ENCODE measurements at places on chromosomes 5 and 9. TPM values are rescaled to one million over a fixed set of nuclear protein-coding genes. Genes with fewer than 3 reads are reported as not detected.

The CNTFR gene
- total RNA-seq = 1.1 TPM

The FBN2 gene
- total RNA-seq = 7.1 TPM

The MTMR12 gene
- total RNA-seq = 27.2 TPM

The SAPCD2 gene
- total RNA-seq = 0.11 TPM

The LRRC70 gene
- total RNA-seq = 2.2 TPM

The RAB3C gene
- total RNA-seq = 0.59 TPM

The FUBP3 gene
- total RNA-seq = 36.8 TPM

The RNF208 gene
- total RNA-seq = 22.2 TPM

GRCh38 chr9:136721339-136722092 lies 9.1 kb downstream of the DIPK1B start:
- DNase-seq = no peak

GRCh38 chr5:42361315-42361688 lies 61.9 kb upstream of the GHR start:
- DNase-seq = no peak

GRCh38 chr5:40404613-40405012 lies 275.1 kb upstream of the PTGER4 start:
- DNase-seq = no peak

GRCh38 chr9:93477397-93477796 lies 24.0 kb upstream of the FAM120AOS start:
- no peak for DNase-seq

- DNase-seq = no peak
These were observed 23.5 kb downstream of the ITGA1 start for GRCh38 chr5:52811067-52811749.

- DNase-seq = no peak
These were observed 207.8 kb upstream of the MAP3K1 start for GRCh38 chr5:56607551-56607950.

- DNase-seq = no peak
These were observed 646.1 kb upstream of the SEMA6A start for GRCh38 chr5:117220730-117221129.

- no peak for DNase-seq
These were observed 183.2 kb upstream of the MAP3K1 start for GRCh38 chr5:56632199-56632598.

DNA sequence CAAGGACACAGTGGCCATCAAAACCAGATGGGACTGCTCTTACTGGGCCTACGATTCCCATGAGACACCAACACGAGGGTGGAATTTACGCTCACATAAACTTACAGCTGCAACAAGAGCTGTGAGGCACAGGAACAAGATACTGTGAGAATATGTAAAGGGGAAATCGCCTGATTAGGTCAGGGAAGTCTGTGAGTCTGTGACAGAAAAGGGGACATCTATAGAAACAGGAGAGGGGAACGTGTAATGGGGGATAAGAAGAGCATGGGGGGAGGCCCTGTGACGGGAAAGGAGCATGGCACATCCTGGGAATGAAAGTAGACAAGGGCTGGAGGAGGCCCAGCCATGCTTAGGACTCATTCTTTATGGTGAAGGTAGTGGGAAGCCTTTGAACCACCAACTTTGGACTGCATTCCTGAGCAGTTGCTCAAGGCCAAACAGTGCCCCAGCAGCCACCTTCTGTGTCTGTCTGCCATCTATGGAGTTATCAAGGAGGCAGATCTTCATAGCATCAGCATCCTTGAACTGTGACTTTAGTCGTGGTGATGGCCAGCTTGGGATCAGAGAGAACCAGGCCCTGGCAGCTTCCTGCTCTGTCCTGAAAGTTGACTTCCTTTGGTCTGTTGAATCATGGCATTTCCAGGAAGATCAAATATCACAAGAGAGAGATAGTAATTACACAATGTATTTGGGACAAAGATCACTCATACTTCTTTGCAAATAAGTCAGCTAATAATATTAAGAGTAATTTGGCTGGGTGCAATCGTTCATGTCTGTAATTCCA lies 87.9 kb upstream of the FAM169A start:
- DNase-seq = no peak

DNA sequence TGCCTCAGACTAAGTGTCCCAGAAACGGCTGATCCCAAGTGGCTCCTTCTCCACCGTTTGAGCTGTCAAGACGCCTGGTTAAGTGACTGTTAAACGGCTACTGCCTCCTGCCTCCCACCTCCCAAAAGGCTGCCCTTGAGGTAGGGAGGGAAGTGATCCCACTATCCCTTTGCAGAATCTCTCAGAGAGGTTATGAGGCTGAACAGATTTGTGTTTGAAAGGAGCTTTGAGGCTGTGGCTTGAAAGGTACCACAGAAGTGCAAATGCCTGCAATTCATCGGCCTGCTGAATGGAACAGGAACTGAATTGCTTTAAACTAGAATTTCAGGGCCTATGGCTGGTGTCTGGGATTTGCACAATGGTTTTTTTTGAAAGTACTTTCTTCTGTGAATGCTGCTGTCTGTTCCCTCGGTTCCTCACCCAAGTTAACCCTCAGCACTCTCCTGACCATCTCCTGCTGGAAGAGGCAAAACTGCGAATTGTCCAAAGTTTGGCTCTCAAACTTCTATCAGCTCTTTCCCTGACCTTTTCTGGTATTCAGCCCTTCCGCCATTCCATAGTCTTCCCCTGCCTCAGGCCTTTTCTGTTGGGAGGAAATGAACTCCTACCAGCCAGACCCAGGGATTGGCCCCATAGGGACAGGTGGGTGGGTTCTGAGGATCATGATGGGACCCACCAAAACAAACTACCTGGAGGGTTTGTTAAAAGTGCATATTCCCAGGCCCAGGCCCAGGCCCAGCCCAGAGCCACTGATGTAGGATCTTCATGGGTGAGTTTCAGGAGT lies 453.3 kb downstream of the KDM4C start:
- DNase-seq = no peak

DNA sequence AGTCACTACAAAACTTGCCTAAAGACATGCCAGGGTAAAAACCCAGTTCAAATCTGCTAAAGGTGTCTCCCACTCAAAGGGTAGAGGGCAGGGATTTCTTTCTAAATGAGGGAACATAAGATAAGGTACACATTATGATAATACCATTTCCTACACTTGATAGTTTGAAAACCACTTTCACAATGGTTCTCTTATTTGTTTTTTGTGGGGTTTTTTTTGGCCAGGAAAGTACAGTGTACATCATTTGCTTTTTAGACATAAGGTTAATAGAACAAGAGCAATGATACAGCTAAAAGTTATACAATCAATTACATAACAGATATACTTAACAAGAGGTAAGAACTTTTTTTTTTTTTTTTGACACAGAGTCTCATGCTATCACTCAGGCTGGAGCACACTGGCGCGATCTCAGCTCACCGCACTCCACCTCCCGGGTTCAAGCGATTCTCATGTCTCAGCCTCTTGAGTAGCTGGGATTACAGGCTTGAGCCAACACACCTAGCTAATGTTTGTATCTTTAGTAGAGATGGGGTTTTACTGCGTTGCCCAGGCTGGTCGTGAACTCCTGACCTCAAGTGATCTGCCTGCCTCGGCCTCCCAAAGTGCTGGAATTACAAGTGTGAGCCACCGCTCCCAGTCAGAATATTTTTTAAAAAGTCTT lies 48.8 kb upstream of the GLRX start:
- no peak for DNase-seq

DNA sequence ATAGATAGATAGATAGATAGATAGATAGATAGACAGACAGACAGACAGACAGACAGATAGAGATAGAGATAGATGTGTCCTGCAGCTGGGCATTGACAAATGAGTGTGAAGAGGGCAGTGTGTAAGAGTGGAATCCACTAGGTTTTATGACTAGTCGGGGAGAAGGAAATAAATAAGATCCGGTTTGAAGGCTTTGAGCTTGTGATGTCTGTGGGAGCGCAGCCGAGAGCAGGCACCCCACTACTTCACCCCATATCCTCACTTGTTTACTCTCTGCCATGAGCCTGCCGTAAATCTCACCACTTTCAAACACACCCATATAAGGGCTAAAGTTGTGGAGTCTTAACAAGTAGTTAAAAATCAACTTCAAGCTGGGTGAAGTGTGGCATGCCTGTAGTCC lies 1.4 kb upstream of the SUSD1 start:
- no peak for DNase-seq

DNA sequence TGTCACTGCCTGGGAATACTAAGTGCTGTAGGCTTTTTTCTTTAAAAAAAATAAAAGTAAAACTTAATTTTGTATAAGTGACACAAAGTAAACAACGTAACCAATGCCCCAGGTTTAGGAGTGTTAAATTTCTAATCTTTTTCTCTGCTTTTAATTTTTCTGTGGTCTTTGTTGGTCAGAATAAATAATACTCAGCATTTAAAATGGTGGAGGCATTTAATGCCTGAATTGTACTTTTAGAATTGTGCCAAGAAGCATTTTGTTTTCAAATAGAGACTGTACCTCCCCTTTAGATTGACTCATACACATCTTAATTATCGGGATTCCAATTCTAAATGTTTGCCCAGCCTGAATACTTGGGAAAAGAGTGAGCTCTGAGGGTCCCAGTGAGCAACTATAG lies 1.6 kb downstream of the DMXL1 start:
- DNase-seq = no peak

- DNase-seq = no peak
These were observed 188.0 kb upstream of the PIK3R1 start for GRCh38 chr5:68027519-68027918.

GRCh38 chr5:144567421-144567780 lies 396.7 kb downstream of the KCTD16 start:
- DNase-seq = no peak

- no peak for DNase-seq
These were observed 158.1 kb downstream of the ARRDC3 start for GRCh38 chr5:91224969-91225368.

DNA sequence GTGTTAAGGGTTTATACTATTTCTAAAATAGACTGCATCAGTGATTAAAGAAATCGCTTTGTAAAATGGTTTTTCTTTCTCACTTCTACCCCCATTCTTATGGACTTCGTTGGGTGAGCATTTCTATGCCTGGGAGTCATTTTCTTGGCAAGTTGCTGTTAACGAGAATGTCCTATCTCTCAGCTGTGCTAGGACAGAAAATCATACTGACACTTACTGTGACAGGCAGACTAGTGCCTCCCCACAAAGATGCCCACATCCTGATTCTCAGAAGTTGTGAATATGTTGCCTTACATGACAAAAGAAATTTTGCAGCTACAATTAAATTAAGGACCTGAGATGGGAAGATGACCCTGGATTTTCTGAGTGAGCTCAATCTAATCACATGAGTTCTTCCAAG lies 65.1 kb upstream of the NMUR2 start:
- DNase-seq = no peak

GRCh38 chr9:135468854-135469521 lies 10.6 kb upstream of the PPP1R26 start:
- no peak for DNase-seq

- no peak for DNase-seq
These were observed 779 bp upstream of the CTNNA1 start for GRCh38 chr5:138752341-138752950.

DNA sequence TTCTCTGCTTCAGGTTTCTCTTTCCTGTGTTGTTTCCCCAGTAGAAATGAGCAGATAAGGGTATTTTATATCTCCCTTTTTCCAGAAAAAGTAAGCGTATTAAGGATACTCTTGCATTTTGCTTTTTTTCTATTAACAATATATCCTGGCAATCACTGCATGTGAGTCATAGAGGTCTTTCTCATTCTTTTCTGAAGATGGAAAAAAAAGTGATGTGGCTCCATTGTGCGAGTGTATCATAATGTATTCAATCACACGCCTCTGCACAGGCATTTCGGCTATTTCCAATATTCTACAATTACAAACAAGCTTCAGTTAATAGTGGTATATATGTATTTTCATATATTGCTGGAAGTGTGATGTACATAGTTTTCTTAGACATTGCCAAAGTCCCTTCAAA lies 155.9 kb downstream of the MED27 start:
- DNase-seq = no peak

DNA sequence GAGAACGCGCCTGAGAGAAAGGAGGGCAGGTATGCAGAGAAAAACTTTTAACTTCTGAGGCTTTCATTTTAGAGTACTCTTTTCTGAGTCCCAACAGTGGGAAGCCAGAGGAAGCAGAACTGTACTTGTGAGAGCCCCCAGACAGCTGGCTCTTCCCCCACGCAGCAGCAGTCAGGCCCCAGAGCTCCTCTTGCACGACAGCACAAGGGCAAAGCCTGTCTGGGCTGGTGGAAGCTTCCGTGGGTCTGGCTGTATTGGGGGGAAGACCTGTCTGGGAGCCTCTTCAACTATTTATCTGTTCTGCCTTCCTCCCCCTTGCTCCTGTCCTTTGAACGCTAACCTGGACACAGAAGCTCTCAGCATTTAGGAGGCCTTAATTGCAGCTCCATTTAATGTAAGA lies 68.2 kb downstream of the THBS4 start:
- peak; percentile 56 for DNase-seq

- no peak for DNase-seq
These were observed 109.8 kb downstream of the HMHB1 start for GRCh38 chr5:143921525-143922311.

DNA sequence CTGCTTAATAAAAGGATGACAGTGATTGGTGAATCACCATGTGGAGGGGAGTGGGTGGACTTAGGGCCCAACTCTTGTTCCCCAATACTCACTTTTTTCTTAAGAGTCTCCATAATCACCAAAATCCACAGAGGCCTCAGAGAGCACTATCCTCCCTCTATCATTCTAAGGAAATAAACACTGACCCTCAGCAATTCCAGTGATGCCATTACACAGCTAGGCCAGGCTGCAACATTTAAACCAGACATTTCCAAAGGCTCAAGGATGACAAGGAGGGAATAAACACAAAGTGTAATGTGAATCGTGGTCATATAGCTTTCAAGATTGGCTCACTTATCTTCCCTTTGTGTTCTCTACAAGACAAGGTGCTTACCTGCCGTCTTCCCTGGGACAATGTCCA lies 2.4 kb upstream of the ARSI start:
- peak; percentile 3 for DNase-seq

- no peak for DNase-seq
These were observed 241.0 kb downstream of the PTPRD start for GRCh38 chr9:10371824-10372223.

DNA sequence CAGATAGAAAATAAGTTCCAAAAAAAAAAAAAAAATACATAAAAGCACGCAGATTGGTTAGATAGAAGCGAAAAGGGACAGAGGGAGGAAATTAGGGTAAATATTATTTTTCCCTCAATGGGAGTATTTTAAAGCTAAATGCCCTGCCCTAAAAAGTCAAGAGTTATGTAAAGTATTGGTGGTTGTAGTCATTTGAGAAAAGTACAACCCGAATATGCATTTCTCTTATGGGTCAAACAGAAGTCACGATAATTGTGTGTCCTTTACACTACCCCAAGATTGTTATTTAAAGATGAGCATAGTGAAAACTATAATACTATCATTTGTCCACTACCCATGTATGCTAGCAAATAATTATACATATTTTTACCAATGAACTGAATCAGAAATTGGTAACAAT lies 368.7 kb downstream of the NDUFS4 start:
- DNase-seq = no peak

GRCh38 chr5:168680395-168680794 lies 101.2 kb upstream of the PANK3 start:
- no peak for DNase-seq

- no peak for DNase-seq
These were observed 43.1 kb downstream of the NDFIP1 start for GRCh38 chr5:142151436-142152383.
